ENCODE measurements at places on chromosomes 6 and 20.

- no peak for DNase-seq
Measured at GRCh38 chr20:32737371-32738223, 5.7 kb downstream of the COMMD7 start.

DNA sequence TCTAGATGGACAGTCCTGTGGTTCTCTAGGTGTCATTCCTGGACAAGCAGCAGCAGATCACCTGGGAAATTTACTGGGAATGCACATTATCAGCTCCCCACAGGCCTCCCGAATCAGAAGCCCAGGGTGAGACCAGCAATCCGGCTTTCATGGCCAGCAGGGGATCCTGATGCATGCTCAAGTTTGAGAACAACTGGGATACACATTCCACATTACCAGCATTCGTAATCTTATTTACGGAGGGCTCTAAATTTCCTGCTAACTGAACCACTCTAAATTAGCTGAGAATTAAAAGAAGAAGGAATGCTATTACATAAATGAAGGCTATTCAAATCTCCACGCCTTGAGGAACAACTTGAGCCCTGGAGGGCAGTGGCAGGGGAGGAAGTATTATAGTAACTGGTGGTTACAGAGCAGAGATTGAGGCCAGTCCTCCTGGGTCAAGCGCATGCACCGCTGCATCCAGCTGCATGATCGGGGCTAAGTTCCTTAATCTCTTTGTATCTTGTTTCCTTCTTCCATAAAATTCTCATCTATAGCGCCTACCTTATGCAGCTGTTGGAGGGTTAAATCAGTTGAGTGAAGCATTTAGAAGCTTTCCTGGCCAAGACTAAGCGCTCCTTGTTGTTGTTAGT, 403.7 kb downstream of the CDH26 start:
- no peak for DNase-seq

DNA sequence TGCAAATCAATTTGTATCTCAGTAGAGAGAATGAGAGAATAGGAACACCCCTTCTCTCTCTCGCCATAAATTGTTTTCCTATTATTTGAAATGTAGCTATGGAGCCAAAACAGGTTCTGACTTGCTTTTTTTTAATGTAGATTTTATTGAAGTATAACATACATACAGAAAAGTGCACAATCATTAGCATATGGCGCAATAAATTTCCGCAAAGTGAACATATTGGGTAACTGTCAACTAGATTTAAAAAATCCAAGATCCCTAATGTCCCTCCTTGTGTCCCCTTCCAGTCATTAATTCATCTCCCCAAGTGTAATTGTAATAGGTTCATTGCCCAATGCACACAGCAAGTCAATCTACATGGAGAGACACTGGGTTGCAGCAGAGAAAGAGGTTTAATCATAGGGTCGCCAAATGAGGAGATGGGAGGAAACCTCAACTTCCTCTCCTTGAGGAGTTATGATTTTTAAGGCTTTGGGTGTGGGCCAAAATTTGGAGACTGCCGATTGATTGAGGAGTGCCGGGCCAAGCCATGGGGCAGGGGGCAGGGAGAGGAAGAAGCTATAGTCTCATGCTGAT, 43.3 kb upstream of the TGM3 start:
- DNase-seq = no peak

- DNase-seq = no peak
Measured at GRCh38 chr20:2114990-2115681, 13.5 kb downstream of the STK35 start.

- DNase-seq = no peak
Measured at GRCh38 chr6:37029249-37029971, 24.0 kb downstream of the FGD2 start.

DNA sequence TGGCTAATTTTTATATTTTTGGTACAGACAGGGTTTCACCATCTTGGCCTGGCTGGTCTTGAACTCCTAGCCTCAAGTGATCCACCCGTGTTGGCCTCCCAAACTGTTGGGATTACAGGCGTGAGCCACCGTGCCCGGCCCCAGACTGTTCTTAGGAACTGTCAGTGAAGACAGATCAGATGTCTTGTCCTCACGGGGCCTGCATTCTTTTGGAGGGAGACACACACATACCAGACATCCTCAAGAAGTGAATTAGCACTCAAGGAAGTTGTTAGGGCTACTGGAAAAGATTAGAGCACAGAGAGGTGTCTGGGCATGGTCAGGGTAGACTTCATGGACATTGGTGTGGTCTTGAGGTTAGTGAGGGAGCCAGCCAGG, 10.3 kb upstream of the LPIN3 start:
- no peak for DNase-seq

DNA sequence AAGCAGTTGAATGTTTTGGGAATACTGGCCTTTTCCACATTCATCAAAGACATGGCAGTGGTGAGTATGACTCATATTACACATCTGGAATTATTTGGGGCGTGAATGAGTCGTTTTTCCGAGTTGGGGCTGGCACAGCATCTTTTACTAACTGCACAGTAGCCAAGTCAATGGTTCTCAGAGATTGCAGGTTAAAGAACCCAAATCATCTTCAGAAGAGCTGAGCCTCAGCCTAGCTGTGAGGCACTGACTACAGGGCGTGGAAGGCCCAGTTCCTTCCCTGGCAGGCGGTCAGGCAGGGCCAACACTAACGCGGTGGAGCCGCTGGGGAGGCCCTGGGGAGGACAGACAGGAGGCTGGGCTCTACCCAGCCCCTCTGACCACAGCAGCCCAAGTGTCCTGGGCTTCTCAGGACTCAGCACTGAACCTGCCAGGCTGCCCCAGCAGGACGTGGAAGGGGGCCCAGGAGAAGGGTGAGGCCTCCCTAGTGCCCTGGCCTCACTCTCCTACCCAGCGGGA, 20.1 kb upstream of the HELZ2 start:
- no peak for DNase-seq

DNA sequence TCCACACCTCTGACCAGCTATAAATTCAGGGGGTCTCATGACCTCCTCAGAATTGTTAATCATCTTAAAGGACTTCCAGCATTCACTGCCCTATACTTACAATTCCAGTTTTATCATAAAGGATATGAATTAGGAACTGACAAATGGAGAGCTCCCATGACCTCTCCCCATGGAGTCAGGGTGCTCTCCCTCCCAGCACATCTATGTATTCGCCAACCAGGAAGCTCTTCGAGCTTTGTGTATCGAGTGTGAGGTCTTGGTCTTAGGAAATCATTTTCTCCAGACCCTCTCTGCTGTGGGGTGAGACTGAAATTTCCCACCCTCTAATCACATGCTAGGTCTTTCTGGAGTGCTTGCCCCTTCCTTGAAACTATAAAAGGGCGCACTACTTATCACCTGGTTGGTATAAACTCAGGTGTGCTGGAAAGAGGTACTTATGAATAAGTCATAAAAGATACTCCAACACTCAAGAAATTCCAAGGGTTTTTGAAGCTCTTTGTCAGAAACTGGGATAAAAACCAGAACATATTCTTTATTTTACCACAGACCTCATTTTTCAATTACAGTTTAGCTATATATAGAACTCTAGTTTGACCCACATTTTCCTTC, 238.4 kb upstream of the OPRM1 start:
- no peak for DNase-seq

- DNase-seq = peak; percentile 84
Measured at GRCh38 chr20:8766868-8767390, 302.0 kb upstream of the PLCB4 start.

GRCh38 chr6:2940851-2941250, 30.5 kb downstream of the SERPINB6 start:
- DNase-seq = no peak

DNA sequence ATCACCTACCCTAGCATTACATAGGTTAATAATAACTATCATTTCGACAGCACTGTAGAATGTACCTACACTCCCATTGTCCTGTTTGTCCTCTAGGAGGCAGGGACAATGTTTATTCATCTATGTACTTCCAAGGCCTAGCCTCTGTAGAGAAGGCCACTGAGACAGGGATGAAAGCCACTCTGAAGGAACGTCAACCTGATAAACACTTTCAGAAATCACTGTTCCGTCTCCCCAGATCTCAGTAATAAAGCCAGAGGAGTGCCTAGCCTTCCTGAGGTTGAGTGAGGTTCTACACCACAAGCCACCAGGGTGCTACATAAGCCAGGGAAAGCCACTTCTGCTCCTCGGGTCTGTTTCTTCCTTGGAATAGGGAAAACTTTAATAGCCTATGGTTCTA, 44.8 kb downstream of the POPDC3 start:
- no peak for DNase-seq

- peak; percentile 59 for DNase-seq
Measured at GRCh38 chr20:36199345-36200257, 36.7 kb upstream of the AAR2 start.

DNA sequence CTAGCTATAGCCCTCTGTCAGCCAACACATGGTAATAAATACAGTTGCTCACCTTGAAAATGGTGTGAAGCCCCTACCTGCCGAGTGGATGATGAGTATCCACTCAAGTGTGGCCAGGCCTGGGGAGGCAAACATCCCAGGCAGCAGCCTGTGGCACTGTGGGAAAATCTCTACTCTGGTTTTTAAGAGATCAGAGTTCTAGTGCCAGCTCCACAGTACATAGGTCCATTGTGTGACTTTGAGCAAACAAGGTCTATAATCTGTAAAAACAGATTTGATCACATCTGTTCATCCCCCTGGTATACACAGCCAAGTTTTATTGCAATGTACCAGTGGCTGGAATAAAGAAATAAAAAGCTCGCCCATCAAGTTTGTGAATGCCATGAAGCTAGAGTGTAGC, 82.7 kb upstream of the ARMC2 start:
- no peak for DNase-seq

GRCh38 chr6:15023448-15023847, 222.4 kb upstream of the JARID2 start:
- no peak for DNase-seq

- no peak for DNase-seq
Measured at GRCh38 chr6:14023855-14024254, 93.7 kb upstream of the CD83 start.

GRCh38 chr6:21591446-21591845, 2.1 kb upstream of the SOX4 start:
- DNase-seq = no peak

DNA sequence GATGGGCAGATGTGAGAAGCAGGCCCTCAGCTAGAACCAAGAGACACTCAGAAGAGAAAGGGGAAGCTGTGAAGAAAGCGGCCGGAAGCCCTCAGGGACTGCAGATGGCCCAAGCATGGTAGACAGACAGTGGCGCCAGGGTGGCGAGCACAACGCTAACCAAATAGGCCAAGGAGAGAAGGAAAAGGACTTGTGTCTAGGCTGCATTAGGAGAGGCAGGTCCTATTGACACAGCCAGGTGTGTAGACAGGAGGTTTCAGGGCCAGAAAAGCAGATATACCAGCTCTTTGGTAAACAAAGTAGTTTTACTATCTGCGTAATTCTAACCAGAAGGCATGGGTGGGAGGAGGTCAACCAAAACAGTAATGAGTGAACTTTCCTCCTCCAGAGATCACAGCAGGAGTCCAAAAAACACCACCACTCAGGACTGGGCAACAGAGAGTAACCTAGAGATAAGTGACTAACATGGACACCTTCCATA, 15.8 kb upstream of the MAP7 start:
- DNase-seq = no peak

DNA sequence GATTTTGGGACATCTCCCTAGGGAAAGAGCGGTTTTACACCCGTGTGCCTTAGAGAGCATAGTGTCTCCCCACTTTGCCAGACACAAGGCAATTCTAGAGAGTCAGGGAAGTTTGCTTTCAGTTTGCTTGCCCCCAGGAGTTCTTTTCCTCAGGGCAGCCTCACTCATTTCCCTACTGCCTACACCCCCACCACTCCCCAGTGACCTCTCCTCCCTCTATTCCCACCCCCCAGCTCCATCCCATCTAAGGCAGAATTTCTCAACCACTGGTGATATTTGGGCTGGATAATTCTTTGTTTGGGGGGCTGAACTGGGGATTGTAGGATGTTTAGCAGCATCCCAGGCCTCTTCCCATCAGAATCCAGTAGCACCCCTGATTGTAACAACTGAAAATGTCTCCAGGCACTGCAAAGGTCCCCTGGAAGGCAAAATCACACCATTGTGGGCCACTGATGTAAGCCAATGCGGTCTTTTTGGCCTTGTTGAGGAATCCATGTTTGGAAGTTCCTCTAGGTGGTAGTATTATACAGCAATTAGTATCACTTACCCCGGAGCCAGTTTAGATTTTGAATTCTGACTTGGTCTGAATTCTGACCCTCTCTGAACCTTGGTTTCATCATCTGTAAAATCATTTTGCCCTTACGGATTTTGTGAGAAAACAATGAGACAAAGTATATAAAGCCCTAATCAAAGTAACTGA, 1.3 kb downstream of the EPPIN start:
- no peak for DNase-seq

GRCh38 chr6:36757206-36757605, 59.6 kb downstream of the RAB44 start:
- DNase-seq = no peak

DNA sequence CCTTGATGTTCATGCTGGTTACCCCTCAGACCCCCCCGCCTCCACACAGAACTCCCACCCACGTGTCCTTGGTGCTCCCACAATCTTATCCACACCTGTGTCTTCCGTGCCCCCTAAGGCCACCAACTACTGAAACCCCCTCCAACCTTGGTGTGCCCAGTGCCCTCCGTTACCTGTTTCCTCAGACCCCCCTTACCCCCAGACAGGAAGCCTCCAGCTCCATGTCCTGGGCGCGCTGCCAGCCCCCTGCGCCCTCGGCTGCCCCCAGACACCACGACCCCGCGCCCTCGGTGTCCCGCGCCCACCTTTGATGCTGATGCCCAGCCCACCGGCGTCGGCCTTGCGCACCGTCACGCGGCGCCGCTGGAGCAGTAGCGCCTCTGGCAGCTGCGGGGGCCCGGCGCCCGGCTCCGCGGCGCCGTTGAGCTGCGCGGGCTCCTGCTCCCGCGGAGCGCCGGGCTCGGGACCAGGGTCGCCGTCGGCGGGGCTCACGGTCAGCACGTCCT, 504 bp downstream of the SNTA1 start:
- DNase-seq = peak; percentile 47

- no peak for DNase-seq
Measured at GRCh38 chr6:52746213-52746612, 17.1 kb downstream of the GSTA2 start.

DNA sequence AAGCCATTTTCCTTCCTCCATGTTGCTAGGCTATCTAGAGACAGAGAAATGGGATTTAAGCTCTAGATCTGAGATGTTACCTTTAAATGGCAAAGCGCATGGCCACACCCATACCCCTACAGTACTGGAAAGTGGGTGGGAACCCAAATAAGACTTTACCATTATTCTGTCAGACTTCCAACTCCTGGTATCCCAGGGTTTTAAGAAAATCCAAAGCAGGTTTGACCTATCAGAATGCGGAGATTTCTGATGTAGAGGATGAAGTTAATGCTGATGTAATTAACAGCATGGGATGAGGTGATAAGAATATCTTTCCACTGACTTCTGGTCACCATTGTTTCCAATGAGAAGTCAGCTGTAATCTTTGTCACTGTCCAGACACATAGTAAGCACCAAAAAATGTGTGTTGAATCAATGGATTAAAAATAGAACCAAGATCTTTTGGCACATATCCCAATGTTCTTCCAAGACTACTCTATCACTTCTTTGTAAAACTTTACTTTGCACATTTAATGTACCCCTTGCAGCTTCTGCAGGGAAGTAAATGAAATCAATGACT, 140.8 kb upstream of the INSM1 start:
- DNase-seq = no peak

All from NCI-H2171 (cell line).